GDM1 (cell line): ENCODE measurements at places on chromosomes 3 and 15.
A peak's percentile ranks its signal among the peaks of the same experiment; 100 is the strongest.

GRCh38 chr3:129482721-129483120 lies 42.7 kb downstream of the IFT122 start:
- no peak for DNase-seq

- no peak for DNase-seq
Observed at GRCh38 chr3:16460886-16461285, 52.6 kb downstream of the RFTN1 start.

DNA sequence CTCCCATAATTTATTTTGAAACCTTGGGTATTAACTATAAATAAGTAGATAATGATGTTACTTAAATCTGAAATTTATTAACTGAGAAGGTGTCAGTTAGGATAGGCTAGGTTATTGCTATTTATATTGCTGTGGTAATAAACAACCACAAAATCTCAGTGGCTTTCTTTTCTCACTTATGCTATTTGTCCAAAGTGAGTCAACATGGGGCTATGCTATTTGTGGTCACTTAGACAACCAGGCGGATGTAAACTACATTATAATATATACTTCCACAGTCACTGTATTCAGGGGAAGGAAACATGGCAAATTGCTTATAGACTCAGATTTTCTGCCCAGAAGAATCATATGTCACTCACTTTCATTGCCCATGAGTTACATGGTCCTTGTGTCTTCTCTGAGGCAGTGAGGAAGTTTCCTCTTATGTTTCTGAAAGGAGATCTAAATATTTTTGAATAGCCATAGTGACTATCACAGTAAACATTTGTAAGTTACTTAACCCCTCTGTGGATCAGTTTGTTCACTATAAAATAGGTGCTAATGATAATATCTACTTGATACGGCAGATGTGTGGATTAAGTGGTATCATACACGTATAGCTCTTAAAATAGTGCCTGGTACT lies 19.8 kb downstream of the HMG20A start:
- no peak for DNase-seq

GRCh38 chr3:197748597-197749314 lies 927 bp upstream of the FYTTD1 start:
- no peak for DNase-seq

- no peak for DNase-seq
Observed at GRCh38 chr3:64825404-64826120, 137.8 kb upstream of the ADAMTS9 start.

DNA sequence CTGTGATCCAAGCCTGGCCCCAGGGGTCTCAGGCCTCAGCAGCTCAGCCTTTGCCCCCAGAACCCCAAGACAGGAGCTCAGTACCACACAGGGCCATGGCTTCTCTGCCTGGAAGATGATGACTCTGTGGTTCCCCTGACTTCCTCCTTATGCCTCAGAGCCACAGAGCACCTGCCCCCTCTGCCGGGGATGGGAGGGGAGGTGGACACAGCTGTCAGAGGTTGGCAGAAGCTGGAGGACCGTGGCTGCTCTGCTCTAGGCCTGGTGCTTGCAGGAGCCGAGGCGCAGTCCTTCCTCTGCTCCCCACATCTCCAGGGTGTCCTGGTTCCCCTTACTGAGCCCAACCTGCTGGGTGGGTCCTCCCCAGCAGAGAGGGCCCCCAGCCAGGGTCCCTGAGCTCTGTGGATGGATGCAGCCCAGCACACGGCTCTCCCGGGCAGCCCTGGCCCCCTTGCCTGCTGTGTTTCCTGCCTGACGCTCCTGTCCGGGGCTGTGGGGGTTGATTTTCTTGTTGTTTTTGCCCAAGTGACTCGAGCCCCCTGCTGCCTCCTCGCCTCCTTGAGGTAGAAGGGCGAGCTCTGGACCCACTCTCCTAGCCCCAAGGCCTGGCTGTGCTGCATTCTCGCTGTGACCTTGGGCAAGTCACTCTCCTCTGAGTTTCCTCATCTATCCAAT lies 36.6 kb downstream of the PSTPIP1 start:
- peak; percentile 38 for DNase-seq

GRCh38 chr15:35647303-35647702 lies 101.3 kb upstream of the DPH6 start:
- DNase-seq = no peak

- peak; percentile 12 for DNase-seq
Observed at GRCh38 chr3:50436114-50436674, 67.2 kb downstream of the CACNA2D2 start.

DNA sequence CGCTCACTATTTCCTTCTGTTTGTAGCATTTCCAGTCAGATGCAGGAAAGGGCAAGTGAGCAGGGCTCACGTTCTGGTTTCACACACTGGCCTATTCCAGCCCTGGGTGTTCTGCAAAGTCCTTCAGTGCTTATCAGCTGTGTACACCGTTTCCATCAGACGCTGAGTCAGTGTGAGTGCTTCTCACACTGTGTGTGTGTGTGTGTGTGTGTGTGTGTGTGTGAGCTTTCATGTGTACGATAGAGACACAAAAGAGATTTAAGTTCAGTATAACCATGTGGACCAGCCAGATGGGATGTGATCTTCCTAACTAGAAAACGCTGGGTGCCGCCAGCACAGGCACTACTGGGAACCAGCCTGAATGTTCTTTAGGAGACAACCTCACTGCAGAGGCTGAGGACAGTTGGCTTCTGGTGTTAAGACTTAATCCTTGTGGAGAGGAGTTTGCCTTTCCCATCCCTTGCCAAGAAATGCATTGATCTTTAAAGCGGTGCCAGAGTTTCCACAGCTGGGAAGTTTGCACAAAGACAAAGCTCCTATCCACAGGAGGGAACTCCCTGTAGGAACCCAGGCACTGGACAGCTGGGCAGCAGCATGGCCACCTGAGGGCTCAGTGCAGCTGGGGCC lies 3.9 kb upstream of the CHSY1 start:
- peak; percentile 54 for DNase-seq

DNA sequence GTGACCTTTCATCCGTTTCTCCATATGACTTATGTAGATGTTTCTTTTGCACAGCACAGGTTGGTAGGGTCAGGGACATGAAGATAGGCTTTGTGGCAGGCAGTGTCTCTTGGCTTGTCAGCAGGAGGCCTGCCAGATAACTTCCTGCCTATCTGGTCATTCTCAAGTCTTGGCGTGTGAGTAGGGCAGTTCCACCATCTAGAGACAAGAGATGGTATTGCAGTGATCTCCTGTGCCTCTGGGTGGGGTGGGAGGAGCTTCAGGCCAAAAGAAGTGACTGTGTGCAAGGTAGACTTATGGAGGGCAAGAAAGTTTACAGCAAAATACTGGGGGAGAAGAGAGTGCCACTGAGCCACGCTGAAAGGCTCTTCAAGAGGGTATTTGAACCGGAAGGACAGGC lies 11.0 kb downstream of the TEX264 start:
- DNase-seq = peak; percentile 79

DNA sequence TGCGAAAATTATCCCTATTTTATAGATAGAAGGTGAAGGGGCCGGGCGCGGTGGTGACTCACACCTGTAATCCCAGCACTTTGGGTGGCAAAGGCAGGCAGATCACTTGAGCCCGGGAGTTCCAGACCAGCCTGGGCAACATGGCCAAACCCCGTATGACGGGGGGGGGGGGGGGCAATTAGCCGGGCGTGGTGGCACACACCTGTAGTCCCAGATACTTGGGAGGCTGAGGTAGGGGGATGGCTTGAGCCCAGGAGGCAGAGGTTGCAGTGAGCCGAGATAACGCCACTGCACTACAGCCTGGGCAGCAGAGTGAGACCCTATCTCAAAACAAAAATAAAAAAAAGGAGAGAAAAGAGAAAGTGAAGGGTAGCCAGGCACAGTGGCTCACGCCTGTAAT lies 1.4 kb downstream of the AAGAB start:
- no peak for DNase-seq

DNA sequence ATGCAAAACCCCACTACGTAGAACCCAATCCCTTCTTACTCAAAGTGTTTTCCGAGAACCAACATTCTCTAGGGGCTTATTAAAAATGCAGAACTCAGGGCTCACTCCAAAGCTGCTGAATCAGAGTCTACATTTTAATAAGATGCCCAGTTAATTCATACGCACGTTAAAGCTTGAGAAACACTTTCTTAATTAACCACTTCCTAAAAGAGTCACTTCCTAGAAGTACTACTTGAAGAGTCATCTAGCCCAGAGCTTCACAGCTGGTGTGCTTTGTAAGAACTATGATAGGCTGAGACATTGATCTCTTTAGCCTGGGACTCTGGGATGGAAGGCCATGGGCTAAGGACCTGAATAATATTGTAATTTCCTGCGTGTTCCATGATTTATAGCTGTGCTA lies 9.0 kb downstream of the COL6A5 start:
- no peak for DNase-seq

GRCh38 chr3:121894301-121894990 lies at the start of gene SLC15A2:
Gene SLC15A2, plus strand, starts transcription at chr3:121894401. Its CDS starts 76 bp downstream, at chr3:121894477.
- DNase-seq = no peak

DNA sequence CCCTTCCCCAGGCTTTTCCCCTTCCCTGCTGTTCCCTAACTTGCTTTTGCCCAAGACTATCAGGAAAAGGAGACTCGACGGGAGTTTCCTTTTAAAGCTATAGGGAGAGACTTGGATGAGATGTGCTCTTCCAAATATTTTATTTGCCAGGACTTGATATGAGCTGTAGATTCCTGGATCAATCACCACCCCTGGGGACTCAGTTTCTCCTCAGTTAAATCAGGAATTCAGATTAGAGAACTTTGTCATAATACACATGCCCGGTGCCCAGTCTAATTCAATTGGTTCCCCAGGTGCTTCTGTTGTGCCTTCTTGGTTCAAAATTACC lies 46.6 kb downstream of the SMAD6 start:
- DNase-seq = no peak

GRCh38 chr15:48582452-48583247 lies 62.9 kb downstream of the FBN1 start:
- DNase-seq = no peak

GRCh38 chr3:69288161-69288895 lies 97.6 kb downstream of the FRMD4B start:
- no peak for DNase-seq
